Activated naive CD4-positive, alpha-beta T cell treated with anti-CD3 and anti-CD28 coated beads, Interleukin-2, amount 10 ng/mL, durations not matched to agents 7 days and 5 days (primary cell): ENCODE measurements at places on chromosomes 12 and 14.
A peak's percentile ranks its signal among the peaks of the same experiment; 100 is the strongest.

- H3K4me3 ChIP-seq: no peak overlapping the region
- H3K27me3 ChIP-seq: peaks cover 5% of the 10 kb centered on the region
- no peak overlapping the region for H3K27ac ChIP-seq
- no peaks in the 10 kb centered on the region for H3K36me3 ChIP-seq
- no peak for DNase-seq
These were observed 207.6 kb downstream of the BCL11B start for GRCh38 chr14:99064262-99064954.

DNA sequence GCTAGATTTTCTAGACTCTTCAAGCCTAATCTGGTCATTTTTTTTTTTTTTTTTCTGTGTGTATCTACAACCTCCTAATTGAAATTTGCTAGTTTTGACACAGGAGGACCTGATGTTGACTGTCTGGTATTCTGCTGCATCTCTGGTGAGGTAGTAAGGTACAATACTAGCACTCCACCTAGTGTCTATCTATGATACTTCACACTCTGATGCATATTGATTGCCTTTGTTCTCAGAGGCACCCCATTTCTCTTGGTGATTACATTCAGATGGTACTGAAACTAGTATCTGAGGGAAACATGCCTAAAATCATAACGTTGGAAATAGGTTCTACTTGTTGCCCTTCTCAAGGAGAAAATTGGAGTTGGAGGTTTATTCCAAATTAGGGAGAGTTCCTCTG, 930.5 kb upstream of the NOVA1 start:
- no peaks in the 10 kb centered on the region for H3K4me1 ChIP-seq
- no peaks in the 10 kb centered on the region for H3K36me3 ChIP-seq
- no peak overlapping the region for H3K4me3 ChIP-seq

GRCh38 chr12:119683413-119683812, 15.5 kb downstream of the PRKAB1 start:
- peaks cover 68% of the 10 kb centered on the region for H3K36me3 ChIP-seq
- no peaks in the 10 kb centered on the region for H3K27me3 ChIP-seq
- no peak overlapping the region for H3K27ac ChIP-seq
- H3K4me3 ChIP-seq: no peak overlapping the region

- H3K36me3 ChIP-seq: no peaks in the 10 kb centered on the region
- H3K27me3 ChIP-seq: peaks cover 18% of the 10 kb centered on the region
- H3K4me3 ChIP-seq: no peak overlapping the region
- H3K4me1 ChIP-seq: no peaks in the 10 kb centered on the region
These were observed 134.6 kb upstream of the EVL start for GRCh38 chr14:99930420-99931274.

- peak overlapping the region; percentile 92 for H3K4me3 ChIP-seq
- H3K27ac ChIP-seq: peak overlapping the region; percentile 97
- no peak for DNase-seq
These were observed 624 bp upstream of the PWP1 start for GRCh38 chr12:107684990-107685359.

- H3K27me3 ChIP-seq: no peaks in the 10 kb centered on the region
- H3K4me3 ChIP-seq: no peak overlapping the region
- H3K4me1 ChIP-seq: no peaks in the 10 kb centered on the region
These were observed 232.8 kb downstream of the TMTC2 start for GRCh38 chr12:82919388-82920054.

DNA sequence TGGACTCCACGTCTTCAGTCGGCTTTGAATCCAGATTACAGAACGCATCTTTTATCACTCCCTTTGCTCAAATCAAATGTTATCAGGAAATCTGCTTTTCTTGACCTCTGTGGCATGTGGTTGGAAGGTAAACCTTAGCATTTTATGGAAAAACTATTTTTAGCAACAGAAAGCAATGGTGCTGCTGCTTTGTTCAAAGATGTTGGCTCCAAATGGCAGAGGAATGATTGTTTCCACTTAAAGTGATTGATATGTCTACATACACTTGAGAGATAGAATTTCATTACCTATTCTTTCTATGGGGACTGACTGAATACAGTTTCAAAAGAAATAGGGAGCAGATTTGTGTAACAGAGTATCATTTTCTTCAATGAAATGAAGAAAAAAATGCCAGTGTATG, 761.2 kb downstream of the NOVA1 start:
- no peak overlapping the region for H3K27ac ChIP-seq
- no peaks in the 10 kb centered on the region for H3K27me3 ChIP-seq
- no peaks in the 10 kb centered on the region for H3K4me1 ChIP-seq
- no peaks in the 10 kb centered on the region for H3K36me3 ChIP-seq

DNA sequence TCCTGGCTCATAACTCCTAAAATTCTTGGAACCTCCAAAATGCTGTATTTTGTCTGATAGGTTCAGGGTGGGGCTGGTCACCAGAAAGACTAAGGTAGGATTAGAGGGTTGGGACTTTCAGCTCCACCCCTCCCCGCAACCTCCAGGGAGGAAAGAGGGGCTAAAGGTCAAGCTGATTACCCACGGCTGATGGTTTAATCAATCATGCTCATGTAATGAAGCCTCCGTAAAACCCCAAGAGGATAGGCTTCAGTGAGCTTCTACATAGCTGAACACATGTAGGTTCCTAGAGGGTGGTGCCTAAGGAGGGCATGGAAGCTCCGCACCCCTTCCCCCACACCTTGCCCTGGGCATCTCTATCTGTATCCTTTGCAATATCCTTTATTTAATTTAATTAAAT, 60.0 kb downstream of the DGLUCY start:
- peaks cover 16% of the 10 kb centered on the region for H3K4me1 ChIP-seq
- no peak for DNase-seq
- no peaks in the 10 kb centered on the region for H3K27me3 ChIP-seq
- H3K4me3 ChIP-seq: no peak overlapping the region
- no peak overlapping the region for H3K27ac ChIP-seq
- H3K36me3 ChIP-seq: peaks cover 34% of the 10 kb centered on the region

- H3K36me3 ChIP-seq: no peaks in the 10 kb centered on the region
- no peak for DNase-seq
- no peaks in the 10 kb centered on the region for H3K4me1 ChIP-seq
These were observed 21.1 kb upstream of the MED13L start for GRCh38 chr12:116298578-116298977.

DNA sequence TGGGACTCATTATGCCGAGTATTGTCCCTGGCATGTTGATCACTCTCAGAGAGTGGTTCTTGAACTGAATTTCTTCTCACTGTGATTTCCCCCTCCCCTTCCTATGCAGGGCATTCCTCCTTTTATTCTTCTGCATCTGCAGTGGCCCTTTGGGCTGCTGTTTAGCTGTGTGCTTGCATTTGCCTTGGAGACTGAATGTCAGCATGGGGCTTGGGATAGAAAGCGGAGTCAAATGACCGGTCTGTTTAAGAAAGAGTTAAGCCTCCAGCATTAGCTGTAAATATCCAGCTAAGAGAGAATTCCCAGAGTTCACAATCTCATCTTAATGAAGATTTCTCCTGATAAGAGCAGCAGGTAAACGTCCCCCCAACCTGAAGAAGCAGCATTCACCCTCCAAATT, 65.6 kb upstream of the RMST start:
- no peak overlapping the region for H3K27ac ChIP-seq
- no peak overlapping the region for H3K4me3 ChIP-seq
- no peaks in the 10 kb centered on the region for H3K27me3 ChIP-seq
- H3K4me1 ChIP-seq: no peaks in the 10 kb centered on the region
- no peak for DNase-seq

DNA sequence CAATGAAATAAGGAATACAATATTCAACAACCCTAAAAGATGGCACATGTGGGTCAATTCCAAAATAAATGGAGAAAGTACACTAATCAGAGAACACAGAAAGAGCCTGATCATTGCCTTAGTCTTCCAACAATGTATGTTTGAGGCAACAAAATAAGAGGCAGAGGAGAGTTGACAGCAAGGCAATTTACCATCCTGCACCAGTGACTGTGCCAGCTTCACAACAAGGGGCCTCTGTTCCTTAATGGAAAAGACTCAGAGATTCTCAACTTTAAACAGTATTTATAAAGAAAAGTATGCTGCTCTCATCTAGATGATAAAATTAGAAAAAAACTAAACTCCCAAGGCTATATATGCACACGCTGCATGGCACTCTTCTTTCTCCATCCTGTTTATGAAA, 25.9 kb downstream of the EPS8 start:
- DNase-seq: no peak
- no peaks in the 10 kb centered on the region for H3K36me3 ChIP-seq
- H3K27me3 ChIP-seq: peaks cover 7% of the 10 kb centered on the region
- H3K27ac ChIP-seq: no peak overlapping the region

GRCh38 chr14:101707863-101708620, 53.5 kb upstream of the PPP2R5C start:
- H3K27me3 ChIP-seq: peaks cover 19% of the 10 kb centered on the region
- peaks cover 2% of the 10 kb centered on the region for H3K36me3 ChIP-seq

- no peak overlapping the region for H3K4me3 ChIP-seq
- no peak for DNase-seq
- no peaks in the 10 kb centered on the region for H3K27me3 ChIP-seq
- H3K36me3 ChIP-seq: no peaks in the 10 kb centered on the region
- no peak overlapping the region for H3K27ac ChIP-seq
These were observed 1199.2 kb downstream of the FSCB start for GRCh38 chr14:43307836-43308235.

DNA sequence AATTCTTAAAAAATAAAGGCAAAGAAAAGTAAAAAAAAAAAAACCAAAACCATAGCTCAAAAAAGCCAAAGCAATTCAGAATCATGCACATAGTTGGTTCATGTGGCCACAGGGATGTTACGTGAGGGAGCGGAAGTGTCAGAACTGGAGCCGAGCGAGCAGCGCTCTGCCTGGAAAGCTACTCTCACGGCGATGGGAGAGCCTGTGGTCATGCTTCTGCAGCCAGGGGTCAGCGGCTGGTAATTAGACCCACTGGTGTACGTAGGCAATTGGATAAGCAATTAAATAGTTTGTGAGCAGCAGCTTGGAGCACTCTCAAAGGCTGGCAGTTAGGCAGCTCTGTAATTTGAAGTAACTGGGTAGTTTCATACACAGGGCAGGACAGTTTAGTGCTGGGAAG, 58.1 kb downstream of the TRHDE start:
- H3K4me1 ChIP-seq: no peaks in the 10 kb centered on the region
- no peaks in the 10 kb centered on the region for H3K27me3 ChIP-seq
- no peak overlapping the region for H3K4me3 ChIP-seq
- no peak overlapping the region for H3K27ac ChIP-seq
- no peak for DNase-seq

DNA sequence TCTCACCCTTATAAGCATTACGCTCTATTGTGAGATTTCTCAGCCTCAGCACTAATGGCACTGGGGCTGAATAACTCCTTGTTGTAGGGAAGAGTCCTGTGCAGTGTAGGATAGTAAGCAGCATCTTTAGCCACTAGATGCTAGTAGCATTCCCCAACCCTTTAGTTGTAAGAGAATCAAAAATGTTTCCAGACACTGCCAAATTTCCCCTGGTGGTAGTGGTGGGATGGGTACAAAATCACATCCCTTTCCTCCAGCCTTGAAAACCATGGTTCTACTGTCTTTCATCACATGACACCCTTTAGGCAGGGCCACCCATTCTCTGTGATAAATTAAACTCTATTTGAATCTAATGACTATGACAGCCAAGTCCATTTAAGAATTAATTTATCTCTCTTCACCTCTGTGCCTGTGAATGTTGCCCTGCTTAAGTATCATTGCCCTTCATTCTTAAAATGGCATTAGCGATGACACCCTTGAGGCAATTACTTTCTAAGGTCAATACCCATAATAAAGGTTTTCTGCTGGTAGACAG, 199.4 kb downstream of the ANO4 start:
- H3K27ac ChIP-seq: no peak overlapping the region
- DNase-seq: no peak
- H3K4me3 ChIP-seq: no peak overlapping the region
- no peaks in the 10 kb centered on the region for H3K4me1 ChIP-seq
- no peaks in the 10 kb centered on the region for H3K36me3 ChIP-seq

DNA sequence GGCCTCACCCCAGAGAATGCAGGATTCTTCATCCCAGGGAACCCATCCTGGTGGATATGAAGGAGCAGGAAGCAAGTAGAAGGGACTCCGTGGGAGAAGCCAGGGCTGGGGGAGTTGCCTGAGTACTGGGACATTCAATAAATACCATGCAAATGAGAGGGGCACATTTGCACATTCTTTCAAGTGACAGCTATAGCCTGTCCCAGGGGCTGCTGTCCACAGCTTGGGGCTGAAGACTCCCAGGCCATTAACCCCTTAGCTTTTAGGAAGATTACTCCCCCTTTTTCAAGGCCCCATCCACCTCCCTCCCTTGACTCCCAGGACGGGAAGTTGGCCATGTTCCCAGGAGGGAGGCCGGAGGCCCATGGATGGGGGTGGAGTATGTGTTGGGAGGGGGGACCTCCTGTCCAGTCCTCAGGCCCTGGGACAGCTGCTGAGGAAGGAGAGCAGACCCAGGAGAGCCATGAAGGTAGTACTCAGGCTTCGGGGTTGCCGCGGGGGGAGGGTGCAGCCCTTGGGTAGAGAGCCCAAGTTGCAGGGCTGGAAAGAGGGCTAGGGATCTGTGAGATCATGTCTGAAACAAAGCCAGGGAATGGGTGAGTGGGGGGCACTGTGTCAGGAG, 974 bp upstream of the TNS2 start:
- H3K27me3 ChIP-seq: peaks cover 52% of the 10 kb centered on the region
- no peaks in the 10 kb centered on the region for H3K36me3 ChIP-seq
- H3K27ac ChIP-seq: peak overlapping the region; percentile 67
- H3K4me3 ChIP-seq: no peak overlapping the region

GRCh38 chr14:73997108-73997943, 21.8 kb downstream of the ENTPD5 start:
- no peaks in the 10 kb centered on the region for H3K27me3 ChIP-seq
- DNase-seq: no peak
- no peak overlapping the region for H3K27ac ChIP-seq
- no peak overlapping the region for H3K4me3 ChIP-seq
- H3K36me3 ChIP-seq: peaks cover 6% of the 10 kb centered on the region

- DNase-seq: peak; percentile 61
- peaks cover 53% of the 10 kb centered on the region for H3K27me3 ChIP-seq
- H3K4me3 ChIP-seq: no peak overlapping the region
- H3K4me1 ChIP-seq: no peaks in the 10 kb centered on the region
- no peaks in the 10 kb centered on the region for H3K36me3 ChIP-seq
- H3K27ac ChIP-seq: no peak overlapping the region
These were observed 10.9 kb downstream of the LRTM2 start for GRCh38 chr12:1830981-1831963.

GRCh38 chr14:75044752-75045151, 6.5 kb downstream of the MLH3 start:
- DNase-seq: no peak
- H3K36me3 ChIP-seq: peaks cover 15% of the 10 kb centered on the region
- H3K4me3 ChIP-seq: no peak overlapping the region
- no peaks in the 10 kb centered on the region for H3K27me3 ChIP-seq
- H3K4me1 ChIP-seq: peaks cover 10% of the 10 kb centered on the region
- H3K27ac ChIP-seq: no peak overlapping the region

DNA sequence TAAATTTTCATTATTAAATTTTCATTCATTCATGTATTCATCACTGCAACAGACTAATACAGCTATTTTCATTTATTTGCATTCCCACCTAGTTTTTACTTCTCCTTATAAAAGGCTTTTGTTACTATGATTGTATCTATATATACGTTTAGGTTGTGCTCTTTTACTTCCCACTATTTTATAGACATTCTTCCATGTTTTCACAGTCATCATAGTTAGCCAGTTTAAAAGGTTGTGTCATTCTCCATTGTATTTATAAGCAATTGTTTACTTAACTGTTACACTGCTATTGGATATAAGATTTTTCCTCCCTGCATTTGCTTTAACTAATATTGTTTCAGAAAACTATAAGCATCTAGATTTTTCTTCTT, 12.0 kb downstream of the ABHD12B start:
- no peak for DNase-seq
- H3K27me3 ChIP-seq: peaks cover 73% of the 10 kb centered on the region
- H3K4me3 ChIP-seq: no peak overlapping the region
- no peak overlapping the region for H3K27ac ChIP-seq
- no peaks in the 10 kb centered on the region for H3K36me3 ChIP-seq
